Aorta (tissue), 5 donors: ENCODE measurements at places on chromosomes 12 and 14. TPM values are rescaled to one million over a fixed set of nuclear protein-coding genes. Genes with fewer than 3 reads are reported as not detected.

DNA sequence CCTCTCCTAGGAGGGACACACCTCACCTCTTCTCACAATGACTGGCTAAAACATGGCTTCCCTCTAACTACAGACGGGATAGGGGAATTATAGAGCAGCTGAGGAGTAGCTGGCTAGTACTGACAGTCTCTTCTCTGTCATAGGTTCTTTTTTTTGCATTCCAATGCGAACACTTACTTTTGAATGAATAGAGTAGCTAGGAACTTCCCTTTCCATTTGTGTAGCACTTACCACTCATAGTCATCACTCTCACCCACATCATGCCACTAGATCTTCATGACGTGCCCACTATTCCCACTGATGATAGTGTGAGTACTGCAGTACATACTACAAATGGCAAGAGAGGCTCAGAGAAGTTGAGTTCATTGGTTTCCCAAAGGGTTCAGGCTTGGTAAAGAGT lies 143.9 kb upstream of the HIF1A start:
- DNase-seq, result no peak

Gene SLC4A8
- polyA plus RNA-seq, result 6.1 TPM

Gene ACRBP
- not detected for polyA plus RNA-seq

GRCh38 chr12:48414021-48414420 lies 58.3 kb upstream of the ANP32D start:
- DNase-seq, result no peak

DNA sequence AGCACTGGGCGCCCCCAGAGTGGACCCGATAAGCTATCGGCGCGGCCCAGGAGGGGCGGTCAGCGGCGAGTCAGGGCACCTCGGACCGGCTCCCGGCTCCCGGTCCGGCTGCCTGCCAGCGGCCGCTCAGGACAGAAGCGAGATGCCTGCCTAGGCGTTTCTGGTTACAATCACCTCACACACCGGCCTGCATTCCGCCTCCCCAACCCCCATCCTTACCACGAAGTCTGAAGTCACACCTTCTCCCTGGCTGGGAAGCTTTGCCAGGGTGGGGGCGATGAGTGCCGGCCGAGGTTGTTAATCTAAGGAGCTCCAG lies 42.6 kb upstream of the TBX5 start:
- no peak for DNase-seq

Gene TOMM20L
- polyA plus RNA-seq, result not detected

DNA sequence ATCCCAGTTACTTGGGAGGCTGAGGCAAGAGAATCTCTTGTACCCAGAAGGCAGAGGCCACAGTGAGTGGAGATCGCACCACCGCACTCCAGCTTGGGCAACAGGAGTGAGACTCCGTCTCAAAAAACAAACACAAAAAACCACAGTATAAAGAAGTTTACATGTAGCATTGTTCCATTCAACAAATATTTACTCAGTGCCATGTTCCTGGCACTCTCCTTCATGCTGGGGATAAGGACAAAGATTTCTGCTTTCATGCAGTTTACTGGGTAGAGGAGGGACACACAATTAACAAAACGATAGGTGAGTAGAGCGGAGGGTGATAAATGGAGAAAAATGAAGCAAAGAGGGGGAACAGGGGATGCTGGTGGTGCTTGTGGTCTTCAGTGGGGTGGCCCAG lies 68.2 kb upstream of the OVCH1 start:
- no peak for DNase-seq

Gene KRT73
- polyA plus RNA-seq, result not detected

Gene SLC38A4
- polyA plus RNA-seq, result not detected

- no peak for DNase-seq
These were observed 540.1 kb upstream of the MIS18BP1 start for GRCh38 chr14:45793081-45793480.

GRCh38 chr14:92005019-92005418 lies 34.8 kb downstream of the TRIP11 start:
- no peak for DNase-seq

DNA sequence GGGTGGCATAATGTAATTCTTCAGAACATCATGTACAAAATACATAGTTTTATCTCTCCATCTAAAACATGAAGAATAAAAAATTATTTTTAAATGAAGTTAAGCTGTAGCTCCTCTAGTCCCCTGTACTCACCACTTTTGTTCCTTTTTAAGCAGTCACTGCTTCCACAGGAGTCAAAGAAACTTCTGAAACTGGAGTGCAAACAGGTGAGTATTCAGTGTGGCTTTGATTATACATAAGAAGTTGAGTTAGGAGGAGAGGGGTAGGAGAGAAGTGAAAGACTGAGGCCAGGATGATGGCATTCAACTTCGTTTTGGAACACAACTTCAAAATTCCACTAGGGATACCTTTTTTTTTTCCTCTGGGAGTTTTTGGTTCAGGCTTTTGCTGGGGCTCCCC lies 131.4 kb upstream of the CNTN1 start:
- DNase-seq, result no peak

Gene DACT1
- polyA plus RNA-seq, result 7.5 TPM

DNA sequence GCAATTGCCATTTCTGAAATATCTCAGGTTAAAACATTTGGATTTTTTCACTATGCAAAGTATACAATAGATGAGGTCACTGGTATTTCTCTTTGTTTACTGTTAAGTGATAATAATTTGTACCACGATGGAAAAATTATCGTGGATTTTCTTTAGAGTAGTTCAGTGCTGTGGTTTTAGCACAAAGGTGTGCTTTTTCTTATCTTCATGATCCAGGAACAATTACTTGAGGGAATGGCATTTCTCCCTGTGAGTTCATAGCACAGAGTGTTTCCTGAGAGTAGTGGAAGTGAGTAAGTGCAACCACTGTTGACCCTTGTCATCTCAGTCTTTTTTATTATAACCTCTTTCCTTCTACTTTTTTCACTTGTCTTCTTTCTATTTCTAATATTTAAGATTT lies 86.8 kb downstream of the FGD4 start:
- no peak for DNase-seq

DNA sequence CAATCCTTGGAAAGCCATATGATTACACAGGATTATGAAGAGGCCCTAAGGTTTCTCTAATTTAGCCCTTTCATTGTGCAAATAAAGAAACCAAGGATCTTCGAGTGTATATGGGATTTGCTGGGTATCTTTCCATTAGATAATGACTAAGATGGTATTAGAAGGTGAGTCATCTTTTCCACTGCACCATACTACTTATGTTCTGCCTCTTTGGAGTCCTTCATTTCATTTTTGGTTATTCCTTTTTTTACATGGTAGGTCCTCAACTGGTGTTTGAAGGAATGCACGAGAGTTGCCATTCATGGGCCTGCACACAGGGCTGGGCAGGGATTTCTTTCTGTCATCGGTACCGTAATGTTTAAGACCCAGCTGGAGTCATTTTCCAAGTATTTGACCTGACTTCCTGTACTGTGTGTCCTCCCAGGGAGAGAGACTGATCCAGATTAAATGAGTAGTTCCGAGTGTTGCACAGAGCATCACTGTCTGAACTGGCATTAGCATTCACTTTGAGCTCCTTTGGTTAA lies 85.7 kb downstream of the BORCS5 start:
- no peak for DNase-seq

- DNase-seq, result no peak
These were observed 23.6 kb upstream of the BLTP3B start for GRCh38 chr12:100166232-100166631.

- no peak for DNase-seq
These were observed 366.5 kb downstream of the LRFN5 start for GRCh38 chr14:41973178-41973577.

DNA sequence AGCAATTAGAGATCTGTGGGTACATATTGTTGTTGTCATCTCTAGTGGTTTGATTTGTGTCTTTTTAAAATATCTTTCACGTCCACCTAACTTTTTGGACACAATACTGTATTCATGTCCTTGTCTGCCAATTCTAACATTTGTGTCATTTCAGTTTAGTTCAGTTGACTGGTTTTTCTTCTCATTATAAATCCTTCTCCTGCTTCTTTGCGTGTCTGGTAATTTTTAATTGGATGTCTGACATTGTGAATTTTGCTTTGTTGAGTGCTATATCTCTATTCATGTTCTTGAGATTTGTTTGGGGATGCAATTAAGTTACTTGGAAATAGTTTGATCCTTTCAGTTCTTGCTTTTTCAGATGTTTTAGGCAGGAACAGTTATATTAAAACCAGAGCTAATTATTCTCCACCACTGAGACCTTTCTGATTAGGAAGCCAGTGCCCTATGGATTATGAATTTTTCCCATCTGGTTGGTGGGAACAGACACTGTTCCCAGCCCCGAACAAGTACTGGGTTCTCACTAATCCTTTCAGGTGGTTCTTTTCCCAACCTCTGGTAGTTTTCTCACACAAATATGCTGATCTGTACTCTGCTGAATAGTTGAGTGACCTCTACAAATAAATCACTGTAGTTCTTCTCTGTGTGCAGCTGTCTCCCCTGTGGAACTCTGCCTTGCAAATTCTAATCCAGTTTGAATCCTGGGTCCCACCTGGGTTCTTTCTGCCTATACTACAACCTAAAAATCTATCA lies 91.1 kb upstream of the DYNC1H1 start:
- DNase-seq, result no peak

GRCh38 chr12:3604748-3605586 lies 114.0 kb downstream of the PRMT8 start:
- DNase-seq, result peak; percentile 72

DNA sequence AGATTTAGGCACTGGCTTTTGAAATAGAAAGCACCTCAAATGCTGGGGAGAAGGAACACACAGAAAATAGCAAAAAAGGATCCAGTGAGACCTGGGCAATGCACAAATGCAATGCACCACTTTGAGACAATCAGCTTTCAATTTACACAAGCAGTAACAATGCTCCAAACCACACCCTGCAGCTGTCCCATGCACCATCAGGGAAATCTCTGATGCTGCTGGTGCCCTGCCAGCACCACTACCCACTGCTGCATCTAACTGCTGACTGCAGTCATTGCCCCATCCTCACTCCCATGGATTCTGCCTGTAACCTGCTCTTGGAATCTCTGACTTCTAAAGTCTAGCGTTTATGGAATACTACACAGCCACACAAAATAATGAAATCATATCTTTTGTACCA lies 21.0 kb upstream of the HMGA2 start:
- DNase-seq, result no peak

DNA sequence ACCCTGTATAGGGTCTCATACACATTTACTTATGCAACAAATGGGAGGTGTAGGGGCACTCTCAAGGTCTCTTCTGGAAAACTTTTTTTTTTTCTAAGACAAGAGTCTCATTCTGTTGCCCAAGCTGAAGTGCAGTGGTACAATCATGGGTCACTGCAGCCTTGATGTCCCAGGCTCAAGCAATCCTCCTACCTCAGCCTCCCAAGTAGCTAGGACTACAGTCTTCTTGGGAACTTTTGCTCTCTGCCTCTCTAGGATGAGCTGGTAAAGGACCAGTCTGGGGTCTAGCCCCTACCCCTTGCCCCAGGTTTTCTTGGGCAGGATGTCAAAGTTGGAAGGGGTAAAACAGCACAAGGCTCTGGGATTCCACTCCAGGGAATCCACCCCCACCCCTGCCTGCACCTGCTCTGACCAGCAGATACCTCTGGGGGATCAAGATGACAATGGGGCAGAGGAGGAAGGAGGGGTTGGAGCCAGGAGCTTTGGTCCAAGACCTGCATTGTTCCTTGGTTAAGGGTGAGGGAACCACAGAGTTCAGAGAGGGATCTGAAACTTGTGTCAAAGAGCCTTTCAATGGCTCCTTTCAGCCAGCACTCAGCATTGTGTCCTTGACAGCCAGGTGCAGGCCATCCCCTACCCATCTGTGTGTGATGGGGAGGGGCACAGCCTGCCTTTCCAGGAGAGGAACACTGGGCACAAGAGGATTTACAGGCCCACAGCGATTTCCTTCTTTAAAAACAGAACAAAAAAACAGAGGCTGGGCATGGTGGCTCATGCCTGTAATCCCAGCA lies 12.2 kb downstream of the CTDSP2 start:
- DNase-seq, result no peak

Gene ZDHHC22
- polyA plus RNA-seq, result not detected

GRCh38 chr12:24134092-24134491 lies 184.6 kb upstream of the SOX5 start:
- no peak for DNase-seq

DNA sequence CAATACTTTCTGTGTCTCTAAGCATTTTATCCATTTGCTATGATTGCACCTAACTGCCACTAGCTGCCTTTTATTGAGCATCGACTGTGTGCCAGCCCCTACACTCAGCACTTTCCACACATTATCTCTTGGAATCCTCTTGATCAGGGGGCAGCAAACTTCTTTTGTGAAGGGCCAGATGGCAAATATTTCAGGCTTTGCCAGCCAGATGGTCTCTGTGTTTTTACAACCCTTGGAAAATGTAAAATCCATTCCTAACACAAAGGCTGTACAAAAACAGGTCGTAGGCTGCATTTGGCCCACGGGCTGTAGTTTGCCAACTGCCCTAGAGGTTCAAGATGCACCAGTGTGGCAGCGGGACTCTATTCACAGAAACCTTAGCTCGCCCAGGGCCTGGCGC lies 19.5 kb downstream of the FOXN4 start:
- DNase-seq, result no peak

DNA sequence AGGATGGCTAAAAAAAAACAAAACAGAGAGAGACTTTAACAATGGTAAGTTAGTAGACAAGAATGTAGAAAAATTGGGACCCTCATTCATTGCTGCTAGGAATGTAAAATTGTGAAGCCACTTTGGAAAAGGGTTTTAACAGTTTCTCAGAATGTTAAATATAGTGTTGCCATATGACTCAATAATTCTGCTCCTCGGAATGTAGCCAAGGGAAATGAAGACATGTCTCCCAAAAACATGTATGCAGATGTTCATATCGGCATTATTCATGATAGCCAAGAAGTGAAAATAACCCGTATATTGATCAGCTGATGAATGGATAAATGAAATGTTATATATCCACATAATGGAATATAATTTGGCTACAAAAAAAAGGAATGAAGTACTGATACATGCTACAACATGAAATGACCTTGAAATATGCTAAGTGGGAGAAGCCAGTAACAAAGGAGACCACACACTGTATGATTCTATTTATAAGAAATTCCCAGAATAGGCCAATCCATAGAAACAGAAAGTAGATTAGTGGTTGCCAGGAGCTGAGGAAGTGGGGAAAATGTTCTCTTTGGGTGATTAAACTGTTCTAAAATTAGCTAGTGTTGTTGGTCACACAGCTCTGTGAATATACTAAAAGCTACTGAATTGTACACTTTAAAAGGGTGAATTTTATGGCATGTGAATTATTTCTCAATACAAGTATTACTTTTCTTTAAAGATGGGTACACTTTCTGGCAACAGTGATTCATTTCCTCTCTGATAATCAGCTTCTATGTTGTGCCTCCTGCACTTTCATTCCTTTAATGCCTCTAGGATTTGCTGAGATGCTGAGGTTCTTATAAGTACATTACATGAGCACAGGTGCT lies 132.5 kb downstream of the DAAM1 start:
- no peak for DNase-seq

Gene KRT83
- polyA plus RNA-seq, result not detected

DNA sequence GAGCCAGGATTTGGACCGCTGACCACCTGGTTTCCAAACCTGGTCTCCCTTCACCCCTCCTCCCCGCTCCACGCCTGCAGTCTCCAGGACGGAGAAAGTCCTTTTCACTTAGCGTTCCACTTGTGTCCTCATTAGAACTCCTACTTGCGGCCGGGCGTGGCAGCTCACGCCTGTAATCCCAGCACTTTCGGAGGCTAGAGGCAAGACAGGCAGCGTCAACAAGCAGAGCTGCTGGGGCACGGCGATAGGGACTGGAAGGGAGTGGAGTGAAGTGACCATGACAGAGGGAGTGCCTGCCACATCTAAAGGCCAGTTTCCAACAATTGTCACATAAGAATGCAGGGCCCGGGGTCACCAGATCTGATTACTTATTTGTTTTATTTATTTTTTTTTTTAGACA lies 132.5 kb upstream of the NCOR2 start:
- no peak for DNase-seq
